ENCODE measurements at places on chromosomes 13 and 19. TPM values are rescaled to one million over a fixed set of nuclear protein-coding genes. Genes with fewer than 3 reads are reported as not detected.

PCDH8 gene
- not detected for total RNA-seq

VSTM2B gene
- total RNA-seq: not detected

CACTIN gene
- total RNA-seq: 20.8 TPM

SPTBN4 gene
- 0.70 TPM for total RNA-seq

SPACA4 gene
- total RNA-seq: not detected

PSG3 gene
- total RNA-seq: not detected

SOX1 gene
- not detected for total RNA-seq

URI1 gene
- total RNA-seq: 87.3 TPM

PINLYP gene
- total RNA-seq: 0.18 TPM

ATP4B gene
- total RNA-seq: not detected

FREM2 gene
- total RNA-seq: not detected

NLRP4 gene
- not detected for total RNA-seq

APOC1 gene
- 109 TPM for total RNA-seq

ERICH6B gene
- not detected for total RNA-seq

ZNF260 gene
- 6.0 TPM for total RNA-seq

CEACAM16 gene
- total RNA-seq: 0.19 TPM

AP3D1 gene
- total RNA-seq: 43.3 TPM

C1QTNF9B gene
- not detected for total RNA-seq

GNG7 gene
- 0.06 TPM for total RNA-seq

XRCC1 gene
- 31.4 TPM for total RNA-seq

LAIR1 gene
- not detected for total RNA-seq

NXNL1 gene
- not detected for total RNA-seq

CFAP97D2 gene
- total RNA-seq: not detected

MARK4 gene
- total RNA-seq: 6.8 TPM

LGALS14 gene
- total RNA-seq: not detected

ZNF439 gene
- total RNA-seq: not detected

SMAD9 gene
- 0.19 TPM for total RNA-seq

AP1M2 gene
- total RNA-seq: 37.1 TPM

DNASE2 gene
- 30.9 TPM for total RNA-seq

ZNF790 gene
- 0.17 TPM for total RNA-seq

DLL3 gene
- total RNA-seq: 12.3 TPM

ZNF285 gene
- total RNA-seq: 2.3 TPM

PRRG2 gene
- total RNA-seq: 0.94 TPM

MBNL2 gene
- total RNA-seq: 13.5 TPM

POU4F1 gene
- 0.72 TPM for total RNA-seq

ZNF581 gene
- 46.8 TPM for total RNA-seq

CEACAM7 gene
- total RNA-seq: not detected

KLF16 gene
- total RNA-seq: 31.4 TPM

TMTC4 gene
- total RNA-seq: 11.1 TPM

LILRB1 gene
- total RNA-seq: not detected

IFNL1 gene
- total RNA-seq: 0.30 TPM

COX6B2 gene
- total RNA-seq: 1.4 TPM

PRSS57 gene
- not detected for total RNA-seq

FGF22 gene
- 0.87 TPM for total RNA-seq

WIZ gene
- total RNA-seq: 22.8 TPM

XPO4 gene
- 7.4 TPM for total RNA-seq

PCDH17 gene
- not detected for total RNA-seq

EHD2 gene
- total RNA-seq: 98.0 TPM

ZFP82 gene
- total RNA-seq: 1.6 TPM

ZNF208 gene
- total RNA-seq: not detected

KLK14 gene
- total RNA-seq: 0.68 TPM

PLA2G4C gene
- total RNA-seq: 11.0 TPM

ZNF443 gene
- 0.95 TPM for total RNA-seq

CCDC70 gene
- total RNA-seq: not detected

ZNF600 gene
- not detected for total RNA-seq
